Activated CD8-positive, alpha-beta memory T cell treated with anti-CD3 and anti-CD28 coated beads for 48 hours (primary cell): ENCODE measurements at places on chromosomes 13 and 19.

- DNase-seq, result no peak
Observed at GRCh38 chr13:44930963-44931623, 58.2 kb downstream of the NUFIP1 start.

- DNase-seq, result no peak
Observed at GRCh38 chr19:18807861-18808331, 16.8 kb upstream of the COMP start.

GRCh38 chr19:38412491-38412890 lies 9.6 kb downstream of the FAM98C start:
- no peak for DNase-seq

- no peak for DNase-seq
Observed at GRCh38 chr13:102846261-102847015, 606 bp downstream of the ERCC5 start.

DNA sequence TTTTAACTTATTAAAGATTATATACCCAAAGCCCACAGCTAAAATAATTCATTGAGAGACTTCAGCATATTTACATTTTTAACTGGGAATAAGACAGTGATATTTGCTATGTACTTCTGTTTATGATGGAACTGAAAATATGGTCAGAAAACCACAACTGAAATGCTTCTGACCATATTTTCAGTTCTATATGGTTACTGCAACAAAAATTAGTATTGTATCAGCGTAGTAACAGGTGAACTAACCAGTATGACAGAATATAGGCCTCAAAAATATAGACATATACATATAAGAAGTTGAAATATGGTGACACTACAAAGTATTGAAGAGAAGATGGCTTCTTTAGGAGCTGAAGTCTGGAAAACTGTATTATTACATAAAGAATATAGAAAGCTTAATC lies 857.4 kb downstream of the OLFM4 start:
- DNase-seq, result no peak

DNA sequence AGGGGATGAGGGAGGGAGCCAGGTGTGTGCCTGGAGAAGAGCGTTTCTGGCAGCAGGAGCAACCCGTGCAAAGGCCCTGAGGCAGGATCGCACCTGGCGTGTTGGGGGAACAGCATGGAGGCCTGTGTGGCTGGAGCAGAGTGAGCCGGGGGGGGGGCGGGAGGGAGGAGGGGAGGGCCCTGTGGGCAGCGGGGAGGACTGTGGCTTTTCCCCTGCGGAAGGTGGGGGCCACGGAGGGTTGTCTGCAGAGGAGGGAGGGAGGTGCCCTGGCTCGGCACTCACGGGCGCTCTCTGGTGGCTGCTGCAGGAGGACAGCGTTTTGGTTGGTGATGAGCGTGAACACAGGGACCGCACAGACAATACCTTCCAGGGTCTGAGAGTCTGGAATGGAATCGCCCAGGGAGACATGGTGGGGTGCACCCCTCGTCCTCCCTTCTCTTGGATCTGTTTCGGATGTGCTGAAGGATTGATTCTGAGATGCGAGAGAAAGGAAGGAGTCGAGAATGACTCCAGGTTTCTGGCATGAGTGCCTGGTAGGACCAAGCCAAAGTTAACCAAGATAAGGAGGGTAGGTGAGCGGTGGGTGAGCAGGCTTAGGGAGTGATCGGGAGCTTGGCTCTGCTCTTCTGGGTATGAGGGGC lies 6.5 kb downstream of the RAB11B start:
- peak; percentile 45 for DNase-seq

GRCh38 chr13:46388846-46389245 lies 1.8 kb upstream of the RUBCNL start:
- no peak for DNase-seq

DNA sequence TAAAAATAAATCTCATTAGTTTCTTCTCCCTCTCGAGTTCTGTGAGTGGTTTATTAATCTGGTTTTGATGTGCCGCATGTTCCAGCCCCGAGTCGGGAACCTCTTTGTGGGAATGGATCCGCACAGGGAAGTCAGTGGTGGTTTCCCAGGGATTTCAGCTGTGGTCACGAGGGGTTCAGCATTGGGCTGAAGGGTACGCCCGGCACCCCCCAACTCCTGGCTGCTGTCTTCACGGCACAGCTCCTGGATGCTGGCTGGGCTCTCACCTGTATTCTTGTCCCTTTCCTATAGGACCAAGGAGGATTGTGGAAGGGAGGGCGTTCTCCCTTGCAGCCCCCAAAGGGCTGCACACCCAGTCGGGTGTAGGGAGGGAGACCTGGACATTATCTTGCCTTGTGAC lies 167.8 kb downstream of the ZNF536 start:
- DNase-seq, result no peak

DNA sequence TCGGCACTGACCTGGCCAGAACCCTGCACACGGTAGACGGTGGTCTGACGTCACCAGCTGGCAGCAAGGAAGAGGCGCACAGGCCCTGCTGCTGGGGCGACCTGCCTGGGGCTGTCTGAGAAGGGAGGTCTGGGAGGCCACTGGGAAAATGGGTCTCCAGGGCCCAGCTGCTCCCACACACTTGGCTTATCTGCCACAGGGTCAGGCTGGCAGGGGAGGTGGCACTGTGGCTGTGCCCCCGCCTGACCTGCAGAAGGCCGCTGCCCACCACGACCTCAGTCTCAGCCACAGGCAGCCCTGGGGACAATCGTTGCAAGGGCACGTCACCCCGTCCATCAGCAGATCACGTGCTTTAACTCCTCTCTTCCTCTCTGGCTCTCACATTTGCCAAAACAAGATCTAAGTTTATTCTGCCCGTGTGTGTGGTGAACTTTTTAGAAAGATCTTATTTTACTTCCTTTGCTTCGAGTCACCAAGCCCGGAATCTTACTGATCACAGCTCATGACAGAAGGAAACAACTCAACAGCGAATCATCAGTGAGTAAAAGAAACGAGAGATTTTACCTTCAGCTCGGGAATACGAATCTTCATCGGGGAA lies 45.2 kb upstream of the RANBP3 start:
- DNase-seq, result no peak

DNA sequence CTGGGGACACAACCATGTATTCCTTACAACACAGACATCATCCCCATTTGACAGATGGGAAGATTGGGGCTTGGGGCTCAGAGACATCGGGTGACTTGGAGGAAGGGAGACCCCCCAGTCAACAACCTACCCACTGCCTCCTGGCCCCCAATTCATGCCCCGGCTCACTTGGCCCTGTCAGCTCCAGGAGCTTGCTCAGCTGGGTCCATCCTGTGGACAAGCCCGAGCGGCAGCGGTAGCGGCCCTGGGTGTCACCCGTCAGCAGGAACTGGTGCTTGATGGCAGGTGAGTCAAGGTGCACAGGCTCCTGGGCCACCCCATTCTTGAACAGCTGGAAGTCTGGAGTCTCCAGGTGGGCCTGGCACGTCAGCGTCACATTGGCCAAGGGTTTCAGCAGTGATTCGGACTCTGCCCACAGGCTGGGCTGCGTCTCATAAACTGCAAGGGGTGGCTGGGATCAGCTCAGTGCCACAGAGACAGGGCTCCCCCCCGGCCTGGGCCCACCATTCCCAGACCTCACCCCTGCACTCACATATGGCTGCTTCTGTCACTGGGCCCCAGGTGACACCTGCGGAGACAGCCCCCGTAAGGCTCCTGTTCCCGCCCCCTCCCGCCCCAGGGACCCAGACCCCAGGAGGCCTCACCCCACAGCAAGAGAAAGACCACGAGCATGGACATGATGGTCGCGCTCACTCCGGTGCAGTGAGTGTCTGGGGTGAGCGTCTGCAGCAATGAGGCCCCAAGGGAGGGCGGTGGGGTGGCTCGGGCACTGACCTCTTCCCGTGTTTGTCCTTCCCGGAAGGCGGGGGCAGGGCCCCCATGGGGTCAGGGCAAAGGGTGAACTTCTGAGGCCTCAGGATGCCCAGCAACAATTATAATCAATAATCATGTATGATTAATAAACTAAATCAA lies at the start of gene A1BG:
Gene A1BG, minus strand, starts transcription at position 733 of the 912 bp plus-strand sequence. Its CDS starts 55 bp downstream, at position 678.
- no peak for DNase-seq

- DNase-seq, result no peak
Observed at GRCh38 chr19:16860118-16860517, 28.7 kb upstream of the F2RL3 start.

DNA sequence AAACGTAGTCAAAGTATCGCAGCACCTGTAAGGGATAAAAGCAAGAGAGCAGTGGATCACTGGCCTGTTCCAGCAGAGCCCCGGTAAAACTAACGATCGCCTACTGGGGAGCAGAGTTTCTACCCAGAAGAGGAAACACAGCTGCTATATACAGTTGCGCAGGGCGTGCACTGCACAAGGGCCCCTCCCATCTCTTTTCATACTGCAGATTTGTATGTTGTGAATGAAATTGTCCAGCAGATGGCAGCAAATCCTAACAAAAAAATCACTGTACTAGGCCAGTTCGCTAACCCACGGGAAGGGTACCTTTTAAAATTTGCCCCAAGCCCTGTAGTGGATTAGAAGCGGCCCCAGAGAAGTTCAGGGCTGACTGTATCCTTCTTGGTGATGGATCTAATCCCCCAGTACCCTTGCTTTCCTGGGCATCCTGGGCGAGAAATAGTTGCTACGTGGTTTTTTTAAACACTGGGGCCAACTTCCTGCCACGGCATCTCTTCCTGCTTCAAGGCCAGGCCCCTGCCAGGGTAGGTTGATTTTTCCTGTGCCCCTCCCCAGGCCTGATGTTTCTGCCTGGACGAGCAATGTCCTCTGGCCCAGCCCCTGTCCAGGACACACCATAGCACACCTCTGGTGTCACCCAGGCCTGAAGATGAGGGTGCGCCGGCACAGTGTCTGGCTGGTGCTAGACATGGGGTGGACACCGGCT lies 127.0 kb downstream of the IER2 start:
- DNase-seq, result peak; percentile 45

GRCh38 chr19:12847159-12848139 lies 9.1 kb downstream of the MAST1 start:
- peak; percentile 96 for DNase-seq

- no peak for DNase-seq
Observed at GRCh38 chr19:45906221-45906620, 3.8 kb upstream of the MYPOP start.

GRCh38 chr13:108269601-108270328 lies at the start of gene TNFSF13B:
TNFSF13B (plus strand) TSS chr13:108269718; CDS start chr13:108269896, 178 bp downstream.
- DNase-seq, result no peak

GRCh38 chr19:10205636-10206035 lies 10.9 kb upstream of the DNMT1 start:
- DNase-seq, result no peak

- DNase-seq, result no peak
Observed at GRCh38 chr13:44379885-44380284, 6.3 kb downstream of the SERP2 start.

DNA sequence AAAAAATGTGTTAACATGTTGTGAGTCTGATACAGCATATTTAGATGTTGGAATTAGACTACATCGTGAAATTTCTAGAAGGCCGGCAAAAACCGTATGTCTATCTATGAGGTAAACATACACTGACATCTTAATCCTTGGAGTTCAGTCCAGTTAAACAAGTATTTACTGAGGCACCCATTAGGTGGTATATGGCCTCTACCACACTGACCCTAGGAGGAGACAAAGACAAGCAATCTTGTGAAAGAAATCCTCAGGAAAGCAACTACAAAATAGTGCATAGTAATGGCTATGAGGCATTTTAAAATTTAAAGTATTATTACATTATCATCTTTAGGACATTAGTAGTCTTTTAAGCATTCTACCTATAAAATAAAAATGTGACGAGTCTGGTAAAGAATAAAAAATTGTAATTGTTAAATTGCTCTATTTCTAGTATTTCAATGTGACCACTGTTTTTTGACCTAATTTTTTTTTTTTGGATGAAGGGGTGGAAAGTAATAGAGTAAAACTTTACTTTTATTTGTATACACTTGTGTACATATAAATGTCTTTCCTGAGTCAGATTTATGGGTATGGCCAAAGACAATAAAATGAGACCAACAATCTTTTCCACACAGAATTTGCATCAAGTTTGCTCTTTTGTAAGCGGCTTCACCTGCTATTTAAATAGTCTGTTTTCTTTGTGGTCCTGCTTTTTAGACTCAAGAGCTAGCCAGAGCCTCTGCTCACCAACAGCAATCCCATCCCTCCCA lies 50.5 kb downstream of the KATNAL1 start:
- DNase-seq, result no peak

GRCh38 chr13:28137596-28137995 lies 749 bp upstream of the PAN3 start:
- no peak for DNase-seq

DNA sequence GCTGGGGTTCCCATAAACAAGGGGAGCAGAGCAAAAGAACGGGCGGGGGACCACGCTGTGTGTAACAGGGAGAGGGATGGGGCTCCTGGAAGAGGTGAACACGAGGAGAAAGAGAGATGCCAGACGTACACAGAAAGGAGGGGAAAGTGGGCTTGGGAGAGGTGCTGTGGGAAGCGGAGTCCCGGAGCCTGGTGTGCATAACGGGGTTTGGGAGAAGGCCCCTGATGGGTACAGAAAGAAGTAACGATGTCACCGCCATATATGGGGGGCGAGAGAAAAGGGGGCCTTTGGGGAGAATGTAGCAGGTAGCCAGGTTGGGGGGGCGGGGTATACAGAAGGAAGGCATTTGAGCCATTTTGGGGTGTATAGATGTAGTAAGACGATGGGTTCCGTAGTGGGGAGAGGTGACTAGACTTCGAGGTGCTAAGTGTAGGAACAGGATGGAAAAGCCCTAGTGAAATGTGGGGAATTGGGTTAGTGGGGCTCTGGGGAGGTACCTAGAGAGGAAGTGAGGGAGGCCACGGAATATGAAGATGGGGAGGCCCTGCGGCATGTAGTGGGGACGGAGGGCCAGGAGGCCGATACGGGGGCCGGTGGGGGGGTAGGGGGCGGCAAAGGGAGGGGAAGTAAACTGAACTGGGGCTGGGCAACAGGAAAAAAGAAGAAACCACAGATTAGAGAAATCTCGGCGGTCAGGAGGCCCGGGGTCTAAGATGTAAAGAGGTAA lies 787 bp downstream of the ZNF580 start:
- no peak for DNase-seq

GRCh38 chr13:38850868-38851626 lies 139.6 kb downstream of the STOML3 start:
- no peak for DNase-seq

DNA sequence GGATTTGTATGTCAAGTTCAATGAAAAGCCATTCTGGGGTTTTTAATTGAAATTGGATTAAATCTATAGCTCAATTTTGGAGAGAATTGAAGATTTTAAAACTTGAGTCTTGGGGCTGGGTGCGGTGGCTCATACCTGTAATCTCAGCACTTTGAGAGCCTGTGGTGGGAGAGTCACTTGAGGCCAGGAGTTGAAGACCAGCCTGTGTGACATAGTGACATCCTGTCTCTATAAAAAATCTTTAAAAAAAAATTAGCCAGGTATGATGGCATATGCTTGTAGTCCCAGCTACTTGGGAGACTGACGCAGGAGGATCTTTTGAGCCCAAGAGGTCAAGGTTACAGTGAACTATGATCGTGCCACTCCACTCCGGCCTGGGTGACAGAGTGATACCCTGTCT lies 41.2 kb downstream of the VAV1 start:
- DNase-seq, result no peak

- DNase-seq, result no peak
Observed at GRCh38 chr19:33108161-33108560, 23.8 kb upstream of the WDR88 start.

- DNase-seq, result no peak
Observed at GRCh38 chr19:13865571-13866462, 11.1 kb upstream of the NANOS3 start.

GRCh38 chr13:59744747-59745391 lies 418.9 kb downstream of the DIAPH3 start:
- DNase-seq, result no peak

- DNase-seq, result no peak
Observed at GRCh38 chr19:7908742-7909461, 5.2 kb downstream of the MAP2K7 start.

- DNase-seq, result no peak
Observed at GRCh38 chr13:114143806-114144605, 11.6 kb upstream of the RASA3 start.
